ENCODE measurements at places on chromosomes 3 and 15.

- DNase-seq: no peak
These were observed 394.2 kb upstream of the EPHA3 start for GRCh38 chr3:88713233-88713691.

- no peak for DNase-seq
These were observed 250.7 kb upstream of the NR2E3 start for GRCh38 chr15:71559616-71560015.

GRCh38 chr3:190116551-190117067, 4.1 kb downstream of the P3H2 start:
- DNase-seq: no peak

GRCh38 chr3:13709706-13710105, 160.8 kb downstream of the FBLN2 start:
- DNase-seq: no peak

DNA sequence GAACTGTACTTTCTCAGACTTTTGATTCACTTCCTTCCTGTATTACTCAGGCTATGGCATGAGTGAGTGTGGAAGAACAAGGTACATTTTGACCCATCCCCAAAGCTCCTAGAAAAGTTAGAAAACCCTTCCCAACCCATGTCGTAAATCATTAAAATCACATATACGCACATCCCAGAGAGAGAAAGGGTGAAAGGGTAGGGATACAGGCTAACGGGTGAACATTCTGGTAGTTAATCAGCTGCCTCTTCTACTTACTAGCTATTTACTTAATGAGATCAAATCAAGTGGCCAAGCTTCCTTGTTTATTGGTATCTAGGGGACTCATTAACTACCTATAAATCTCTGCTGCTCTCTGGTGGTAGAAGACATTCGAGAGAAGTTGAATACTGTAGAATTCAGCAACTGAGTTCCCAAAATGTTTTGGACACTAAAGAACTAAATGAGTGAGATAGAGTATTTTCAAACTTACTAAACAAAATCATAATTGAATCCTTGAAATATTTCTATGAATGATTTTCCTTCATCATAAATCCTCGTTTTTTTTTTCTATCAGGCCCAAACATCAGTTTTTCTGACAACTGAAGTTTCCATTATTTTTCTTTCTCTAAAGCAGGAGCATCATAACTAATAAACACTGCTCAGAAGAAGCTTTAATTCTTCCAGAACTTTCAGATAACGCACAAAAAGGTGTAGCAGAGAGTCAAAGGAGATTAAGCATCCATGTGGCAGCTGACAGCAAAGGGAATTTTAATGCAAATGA, 124.2 kb downstream of the IMPG2 start:
- no peak for DNase-seq

GRCh38 chr15:44261007-44261706, 27.4 kb upstream of the GOLM2 start:
- DNase-seq: no peak

DNA sequence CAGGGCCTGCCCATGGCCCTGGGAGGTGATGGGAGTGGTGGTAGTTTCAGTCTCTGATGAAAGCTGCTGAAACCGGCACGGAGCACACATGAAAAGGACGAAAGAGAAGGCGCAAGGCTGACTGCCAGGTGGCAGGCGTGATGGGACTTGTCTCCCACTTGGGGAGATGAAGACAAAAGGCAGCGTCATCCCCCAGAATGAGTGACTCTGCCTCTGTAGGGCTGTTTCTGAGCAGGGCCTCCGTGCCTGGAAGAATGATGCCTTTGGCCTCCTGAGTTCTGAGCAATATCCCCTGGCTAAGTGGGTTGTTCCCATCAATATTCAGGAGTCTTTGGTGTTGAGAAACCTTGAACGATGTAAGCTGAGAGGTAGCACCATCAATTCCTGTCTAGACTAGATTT, 237.8 kb downstream of the OPA1 start:
- no peak for DNase-seq

DNA sequence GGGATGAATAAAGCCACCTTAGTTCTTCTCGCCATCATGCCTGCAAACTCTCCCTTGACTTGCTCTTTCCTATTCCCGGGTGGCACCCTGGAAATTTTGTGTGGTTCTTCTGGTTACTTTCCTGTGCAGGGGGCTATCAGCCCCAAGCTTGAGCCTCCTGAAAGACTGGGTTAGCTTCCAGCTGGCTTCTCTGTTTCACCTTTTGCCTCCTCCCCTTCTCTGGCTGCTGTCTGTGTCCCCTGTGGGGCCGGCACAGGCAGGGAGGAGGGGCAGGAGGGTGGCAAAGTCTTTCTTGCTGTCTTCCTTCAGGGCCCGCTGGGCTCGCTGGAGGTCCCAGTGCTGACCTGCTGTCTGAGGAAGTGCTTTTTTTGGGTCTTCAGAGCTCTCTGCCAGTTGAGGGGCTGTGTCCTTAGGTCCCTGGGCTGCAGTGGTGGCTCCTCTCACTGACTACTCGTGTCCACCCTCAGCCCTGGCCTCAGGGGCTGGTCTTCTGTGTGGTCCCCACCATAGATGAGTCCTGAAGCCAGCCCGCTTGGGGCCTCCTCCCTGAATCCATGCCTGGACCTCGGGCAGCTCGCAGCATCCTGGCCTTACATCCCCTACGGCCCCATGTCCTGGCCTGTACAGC, 196.5 kb downstream of the KLF13 start:
- no peak for DNase-seq

- DNase-seq: no peak
These were observed 41.3 kb downstream of the NMNAT3 start for GRCh38 chr3:139636511-139636910.

DNA sequence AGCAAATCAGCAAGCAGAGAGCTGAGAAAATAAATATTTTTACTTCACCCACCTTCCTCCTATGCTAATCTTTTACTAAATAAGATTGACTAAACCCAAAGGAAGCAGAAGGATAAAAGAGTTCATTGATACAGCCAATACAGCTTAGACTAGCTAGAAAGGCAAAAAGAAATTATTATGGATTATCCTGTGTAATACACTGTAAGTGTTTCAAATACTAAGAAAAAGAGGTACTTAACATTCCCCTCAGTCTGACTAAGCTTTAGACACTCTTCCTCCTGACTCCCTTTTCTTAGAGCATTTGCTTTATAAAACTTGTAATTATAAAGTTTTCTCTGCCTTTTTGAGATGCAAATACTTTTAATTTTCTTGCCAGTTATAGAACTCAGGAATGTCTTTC, 848.9 kb upstream of the CADM2 start:
- no peak for DNase-seq

GRCh38 chr3:160130950-160131349, 94.3 kb upstream of the C3orf80 start:
- DNase-seq: no peak

DNA sequence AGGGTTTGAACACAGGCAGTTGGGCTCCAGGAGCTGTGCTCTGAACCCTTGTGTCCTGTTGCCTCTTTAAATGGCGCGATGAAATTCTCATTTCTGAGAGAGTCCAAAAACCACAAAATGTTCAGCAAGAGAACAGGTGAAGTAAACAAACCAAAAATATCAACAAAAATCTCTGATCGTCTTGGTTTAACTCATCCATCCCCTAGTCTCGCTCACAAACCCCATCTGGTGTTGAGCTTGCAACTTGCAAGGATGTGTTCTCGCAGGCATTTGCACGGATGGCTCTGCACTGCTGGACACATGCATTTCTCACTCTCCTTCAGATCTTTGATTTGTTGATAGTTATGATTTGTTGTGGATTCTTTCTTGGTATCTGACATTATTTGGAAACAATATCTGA, 31.1 kb downstream of the FAH start:
- DNase-seq: peak; percentile 20

DNA sequence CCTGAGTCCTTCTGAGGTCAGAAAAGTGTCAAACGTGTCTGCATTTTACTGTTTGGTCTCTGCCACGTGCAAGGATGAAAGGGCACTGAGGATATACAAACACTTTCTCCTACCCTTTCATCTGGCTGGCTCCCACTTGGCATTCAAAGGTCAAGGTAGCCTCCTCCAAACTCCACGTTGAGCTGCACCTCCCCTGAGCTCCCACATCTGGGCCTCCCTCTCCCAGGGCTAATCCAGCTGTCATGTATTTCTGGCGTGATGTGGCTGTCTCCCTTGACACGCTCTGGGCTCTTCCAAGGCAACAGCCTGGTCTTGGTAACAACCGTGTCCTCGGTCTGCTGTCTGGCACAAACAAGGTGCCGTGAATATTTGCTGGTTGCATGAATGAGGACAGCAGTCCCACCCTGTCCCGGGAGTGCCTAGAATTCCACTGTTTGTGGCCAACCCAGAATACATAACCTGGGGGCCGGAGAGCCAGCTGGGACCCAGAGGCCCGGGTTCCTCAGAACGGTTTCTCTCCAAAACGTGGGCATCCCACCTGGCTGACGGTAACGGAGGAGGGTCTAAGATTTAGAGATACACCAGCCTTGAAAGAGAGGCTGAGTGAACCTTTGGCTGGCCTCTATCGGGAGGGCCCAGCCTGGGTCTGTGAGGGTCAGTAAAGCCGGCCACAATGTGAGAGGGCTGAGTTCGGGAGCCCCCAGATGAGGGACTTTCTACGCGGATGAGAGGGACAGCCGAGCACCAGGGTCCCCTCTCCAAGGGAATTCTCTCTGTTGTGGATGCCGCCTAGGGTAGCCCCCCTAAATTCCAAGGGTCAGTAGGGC, 767 bp downstream of the GLT8D1 start:
- no peak for DNase-seq

GRCh38 chr15:90915216-90915807, 12.2 kb downstream of the MAN2A2 start:
- DNase-seq: no peak

DNA sequence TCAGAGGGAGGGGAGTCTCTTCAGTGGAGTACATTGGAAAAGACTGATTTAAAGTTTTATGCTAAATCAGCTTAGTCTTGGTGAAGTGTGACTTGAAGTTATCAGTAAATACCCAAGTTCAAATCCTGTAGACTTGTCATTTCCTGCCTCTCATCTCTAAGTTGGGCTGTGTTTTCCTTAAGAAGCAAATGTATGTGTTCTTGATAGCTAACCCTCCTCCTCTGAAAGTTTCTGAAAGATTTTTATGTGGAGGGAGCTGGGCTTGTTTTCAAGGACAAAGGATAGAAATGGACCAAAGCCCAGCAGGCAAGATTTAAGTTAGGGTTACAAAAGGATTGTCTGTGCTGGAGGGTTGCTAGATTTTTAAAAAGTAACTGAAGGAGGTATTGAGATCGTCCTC, 4.2 kb downstream of the MAPKBP1 start:
- no peak for DNase-seq

DNA sequence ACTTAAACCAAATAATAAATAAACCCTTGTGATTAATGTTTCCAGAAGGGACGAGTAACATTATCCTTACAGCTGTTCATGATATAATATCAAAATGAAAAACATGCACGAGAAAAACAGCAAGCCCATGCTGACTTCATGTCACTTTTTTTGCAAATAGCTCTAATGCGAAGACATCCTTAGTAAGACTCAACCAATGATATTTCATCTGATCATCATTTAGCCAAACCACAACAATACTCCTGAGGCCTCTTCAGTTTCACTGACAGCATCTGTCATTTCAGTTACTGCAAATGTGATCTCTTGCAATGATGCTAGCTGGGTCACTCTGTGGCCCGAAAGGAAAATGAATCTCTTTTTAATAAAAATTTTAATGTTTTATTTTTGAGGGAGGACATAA, 74.0 kb downstream of the POLR2M start:
- DNase-seq: no peak

DNA sequence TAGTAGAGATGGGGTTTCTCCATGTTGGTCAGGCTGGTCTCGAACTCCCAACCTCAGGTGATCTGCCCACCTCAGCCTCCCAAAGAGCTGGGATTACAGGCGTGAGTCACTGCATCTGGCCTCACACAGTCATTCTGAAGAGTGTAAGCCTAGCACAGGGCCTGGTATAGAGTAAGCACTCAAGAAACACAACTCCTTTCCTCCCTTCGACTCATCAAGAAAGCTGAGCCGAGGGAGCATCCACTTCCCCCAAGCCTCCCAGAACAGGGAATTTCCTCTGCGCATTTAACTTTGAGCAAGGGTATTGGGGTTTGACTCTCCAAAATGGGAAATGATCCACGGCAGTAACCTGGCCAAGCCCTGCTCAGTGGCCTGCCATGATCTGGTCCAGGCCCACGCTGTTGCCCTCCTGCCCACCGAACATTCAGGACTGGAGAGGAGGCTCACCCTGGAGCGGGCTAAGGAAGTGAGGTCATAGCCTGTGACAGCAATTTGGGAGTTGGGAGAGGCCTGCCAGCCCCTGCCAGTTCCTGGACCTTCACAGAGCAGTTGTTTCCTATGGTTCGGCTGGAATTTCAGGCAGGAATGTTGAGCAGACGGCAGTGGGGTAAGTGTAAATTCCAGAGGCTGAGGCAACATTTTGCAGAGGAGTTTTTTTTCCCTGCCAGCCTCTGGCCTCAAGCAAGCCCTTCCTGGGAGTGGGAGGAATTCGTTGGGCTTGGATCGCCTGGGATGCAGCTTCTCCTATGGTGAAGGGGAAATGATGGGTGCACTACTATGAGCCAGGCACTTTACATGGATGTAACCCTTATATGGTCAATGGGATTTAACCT, 21.2 kb upstream of the SMAD3 start:
- no peak for DNase-seq

GRCh38 chr3:152281133-152281713, 12.5 kb downstream of the MBNL1 start:
- no peak for DNase-seq

DNA sequence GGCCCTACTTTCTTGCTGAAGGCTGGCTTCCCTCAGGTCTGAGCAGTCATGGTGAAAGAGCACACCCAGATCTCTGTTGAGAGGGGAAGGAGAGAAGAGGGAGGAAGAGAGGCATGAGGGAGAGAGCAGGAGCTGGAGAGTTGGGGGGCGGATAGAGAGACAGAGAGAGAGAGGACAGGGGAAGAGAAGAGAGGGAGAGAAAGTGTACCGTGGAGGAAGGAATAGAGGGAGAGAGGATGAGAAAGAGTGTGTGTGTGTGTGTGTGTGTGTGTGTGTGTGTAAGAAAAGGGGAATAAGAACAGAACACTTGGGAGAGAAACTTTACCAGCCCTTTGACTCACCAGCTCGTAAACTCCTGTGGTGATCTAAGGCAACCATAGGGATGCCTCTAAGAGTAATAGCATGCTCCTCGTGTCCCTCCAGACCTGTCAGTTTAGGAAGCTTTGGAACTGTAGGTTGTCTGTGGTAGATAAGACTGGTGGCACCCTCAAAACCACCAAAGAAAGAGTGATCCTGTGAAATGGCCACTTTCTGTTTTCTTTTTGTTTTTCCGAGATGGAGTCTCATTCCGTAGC, 18.2 kb downstream of the ZNF592 start:
- DNase-seq: no peak

GRCh38 chr3:30311781-30312180, 294.6 kb upstream of the TGFBR2 start:
- no peak for DNase-seq

- no peak for DNase-seq
These were observed 8.6 kb upstream of the TNK2 start for GRCh38 chr3:195916991-195917390.

GRCh38 chr3:146380046-146380445, 89.3 kb downstream of the PLSCR2 start:
- DNase-seq: no peak

- no peak for DNase-seq
These were observed 21.8 kb downstream of the ATP2C1 start for GRCh38 chr3:130915567-130916292.

GRCh38 chr3:159923956-159924355, 64.7 kb upstream of the IL12A start:
- DNase-seq: no peak

- no peak for DNase-seq
These were observed 23.9 kb upstream of the HEG1 start for GRCh38 chr3:125079675-125080045.
